ENCODE measurements at places on chromosomes 13 and 19.

- DNase-seq: peak; percentile 97
Observed at GRCh38 chr13:100399455-100399854, 189.1 kb downstream of the GGACT start.

DNA sequence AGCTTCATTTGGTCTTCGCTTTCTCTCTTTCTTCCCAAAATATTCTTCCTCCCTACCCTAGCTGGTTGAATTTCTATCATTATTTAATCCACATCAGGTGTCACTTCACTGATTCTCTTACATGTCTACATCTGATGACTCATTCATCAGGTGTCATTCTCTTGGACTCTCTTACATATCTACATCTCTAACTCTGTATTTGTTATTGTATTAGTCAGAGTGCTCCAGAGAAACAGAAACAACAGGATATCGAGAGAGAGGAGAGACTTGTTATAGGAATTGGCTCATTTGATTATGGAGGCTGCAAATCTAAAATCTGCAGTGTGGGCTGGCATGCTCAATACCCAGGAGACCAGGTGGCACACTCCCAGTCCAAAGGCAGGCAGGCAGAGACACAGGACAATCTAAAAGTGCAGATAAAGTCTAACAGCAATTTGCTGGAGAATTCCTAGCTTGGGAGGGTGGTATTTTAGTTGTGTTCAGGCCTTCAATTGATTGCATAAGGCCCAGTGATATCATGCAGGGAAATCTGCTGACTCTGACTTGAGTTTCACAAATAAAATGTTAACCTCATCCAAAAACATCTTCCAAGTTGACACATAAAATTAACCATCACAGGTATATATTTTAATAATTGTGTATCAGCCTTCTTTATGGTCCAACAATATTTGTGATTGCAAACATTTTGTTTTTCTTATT, 541.4 kb upstream of the SLITRK5 start:
- DNase-seq: no peak

GRCh38 chr19:18604820-18605159, 1.8 kb downstream of the CRLF1 start:
- DNase-seq: no peak

GRCh38 chr13:94596575-94596971, 621 bp upstream of the TGDS start:
- DNase-seq: no peak

GRCh38 chr19:17555929-17556813, 722 bp downstream of the COLGALT1 start:
- no peak for DNase-seq

DNA sequence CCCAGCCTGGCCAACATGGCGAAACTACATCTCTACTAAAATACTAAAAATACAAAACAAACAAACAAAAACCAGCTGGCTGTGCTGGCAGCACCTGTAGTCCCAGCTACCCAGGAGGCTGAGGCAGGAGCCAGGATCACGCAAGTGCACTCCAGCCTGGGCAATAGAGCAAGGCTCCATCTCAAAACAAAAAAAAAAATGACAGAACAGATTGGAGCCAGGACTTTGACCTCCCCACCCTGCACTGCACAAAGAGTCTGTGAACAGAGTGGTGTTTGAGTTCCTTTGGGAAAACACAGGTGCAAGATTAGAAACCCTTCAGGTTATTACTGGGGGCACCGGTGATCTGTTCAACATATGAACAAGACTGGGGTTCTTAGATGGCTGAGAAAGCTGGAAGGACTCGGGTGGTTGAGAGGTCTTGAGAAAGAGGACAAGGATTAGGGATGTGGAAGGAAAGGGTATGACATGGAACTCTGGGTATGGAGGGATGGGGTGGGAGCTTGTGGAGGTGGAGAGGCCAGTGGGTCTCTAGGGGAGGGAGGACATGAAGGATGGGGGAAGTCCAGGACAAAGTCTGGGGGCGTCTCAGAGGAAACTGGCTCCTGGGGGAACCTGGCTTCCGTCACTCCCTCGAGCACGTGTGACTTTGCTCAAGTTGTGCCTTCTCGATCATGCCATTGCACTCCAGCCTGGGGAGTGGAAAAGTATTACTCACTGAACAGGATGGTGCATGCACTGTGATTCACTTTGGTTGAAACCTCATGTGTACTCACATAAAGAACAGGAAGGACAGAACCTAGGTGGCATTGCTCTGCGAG, 25.9 kb downstream of the RCN3 start:
- no peak for DNase-seq

DNA sequence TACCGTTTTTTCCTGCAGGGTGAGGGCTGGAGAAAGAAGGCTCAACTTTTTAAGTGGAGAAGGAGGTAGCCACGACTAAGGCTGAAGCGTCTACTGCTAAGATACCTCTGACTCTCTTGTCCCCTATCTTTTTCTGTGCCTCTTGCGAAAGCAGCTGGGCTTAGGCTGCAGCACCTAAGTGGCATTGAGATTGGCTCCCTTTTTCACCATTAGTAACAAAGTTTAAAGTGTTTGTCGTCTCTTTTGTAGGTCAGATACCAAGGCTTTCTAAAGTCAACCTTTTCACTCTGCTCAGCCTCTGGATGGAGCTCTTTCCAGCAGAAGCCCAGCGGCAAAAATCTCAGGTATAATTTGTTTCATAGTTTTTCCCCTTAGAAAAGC, 887 bp downstream of the CDADC1 start:
- no peak for DNase-seq

DNA sequence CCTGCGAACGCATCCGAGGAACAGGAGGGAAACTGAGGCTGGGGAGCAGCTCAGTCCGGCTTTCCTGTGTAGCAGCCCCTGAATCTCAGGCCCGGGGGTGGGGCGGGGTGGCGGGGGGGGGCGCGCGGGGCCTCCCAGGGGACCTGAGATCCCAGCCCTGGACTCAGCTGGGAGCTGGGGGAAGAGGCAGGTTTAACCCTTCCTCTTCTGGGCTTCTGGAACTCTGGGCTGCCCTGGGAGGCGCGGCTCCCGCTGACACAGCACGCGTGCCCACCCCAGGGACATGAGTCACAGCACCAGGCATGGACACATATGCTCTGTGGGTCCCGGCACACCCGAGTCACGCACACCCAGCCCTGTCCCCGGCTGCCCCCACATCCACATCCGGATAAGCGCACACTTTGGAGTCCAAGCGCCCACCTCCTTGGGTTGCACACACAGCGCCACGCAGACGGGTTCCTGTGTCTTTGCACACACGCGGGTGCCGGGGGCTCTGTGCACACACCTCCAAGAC, 3.5 kb upstream of the CIRBP start:
- DNase-seq: no peak

GRCh38 chr13:73870036-73870741, 264.0 kb downstream of the KLF12 start:
- no peak for DNase-seq
